ENCODE measurements at places on chromosomes 13 and 19.

GRCh38 chr19:45444318-45445041 lies 20.8 kb upstream of the ERCC1 start:
- DNase-seq: peak; percentile 90

DNA sequence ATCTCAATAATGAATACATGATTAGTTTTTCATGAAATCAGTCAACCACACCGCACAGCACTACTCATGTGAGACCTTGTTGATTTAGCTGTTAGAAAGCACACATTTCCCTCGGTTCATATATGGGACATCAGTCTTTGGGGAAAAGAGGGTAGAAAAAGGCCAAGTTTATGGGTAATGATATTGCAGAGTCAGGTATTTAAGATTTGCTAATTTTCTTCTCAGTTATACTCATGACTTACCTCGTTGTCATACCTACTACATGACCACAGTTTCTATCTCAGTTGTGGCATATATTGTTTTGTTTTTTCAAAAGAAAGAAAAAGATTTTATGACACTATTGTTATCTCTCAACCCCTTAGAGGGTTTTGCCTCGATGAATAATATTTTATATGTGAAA lies 165.6 kb downstream of the POU4F1 start:
- DNase-seq: no peak

- no peak for DNase-seq
Measured at GRCh38 chr13:38418286-38418685, 68.6 kb downstream of the UFM1 start.

DNA sequence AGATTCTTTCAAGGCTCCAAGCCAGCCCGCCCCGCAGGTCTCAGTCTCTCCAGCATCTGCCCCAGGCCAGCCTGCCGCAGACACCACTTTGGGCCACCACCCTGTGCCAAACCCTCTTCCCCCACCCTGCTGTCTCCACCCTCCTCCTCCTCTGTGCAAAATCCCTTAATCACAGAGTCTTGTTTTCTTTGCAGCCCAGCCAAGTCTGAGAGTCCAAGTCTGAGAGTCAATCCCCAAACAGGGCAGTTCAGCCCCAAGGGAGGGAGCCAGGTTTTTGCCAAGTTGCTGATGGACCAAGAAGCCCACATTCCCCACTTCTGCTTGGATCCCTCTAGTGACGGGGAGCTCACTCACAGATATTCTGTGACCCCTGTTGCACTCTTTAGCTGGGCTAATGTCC lies 3.1 kb downstream of the ADAMTS10 start:
- no peak for DNase-seq

- DNase-seq: no peak
Measured at GRCh38 chr13:36385489-36385888, 39.3 kb upstream of the SPART start.

DNA sequence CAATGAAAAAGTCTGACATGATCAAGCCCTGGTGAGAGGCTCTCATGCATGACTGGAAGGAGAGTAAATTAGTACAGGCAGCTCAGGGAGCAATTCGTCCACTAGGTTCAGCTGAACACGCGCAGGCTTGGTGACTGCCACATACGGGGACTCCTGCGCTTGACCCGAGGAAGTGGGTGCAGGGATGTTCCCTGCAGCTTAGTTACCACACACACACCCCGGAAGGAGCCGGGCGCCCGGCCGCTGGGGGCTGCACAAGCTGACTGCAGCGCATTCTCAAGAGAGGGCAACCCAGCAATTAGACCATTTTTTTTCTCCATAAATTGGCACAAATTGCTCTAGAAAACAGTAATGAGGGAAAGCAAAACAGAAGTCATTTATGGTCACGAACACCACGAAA lies 23.0 kb upstream of the MIER2 start:
- DNase-seq: peak; percentile 71

DNA sequence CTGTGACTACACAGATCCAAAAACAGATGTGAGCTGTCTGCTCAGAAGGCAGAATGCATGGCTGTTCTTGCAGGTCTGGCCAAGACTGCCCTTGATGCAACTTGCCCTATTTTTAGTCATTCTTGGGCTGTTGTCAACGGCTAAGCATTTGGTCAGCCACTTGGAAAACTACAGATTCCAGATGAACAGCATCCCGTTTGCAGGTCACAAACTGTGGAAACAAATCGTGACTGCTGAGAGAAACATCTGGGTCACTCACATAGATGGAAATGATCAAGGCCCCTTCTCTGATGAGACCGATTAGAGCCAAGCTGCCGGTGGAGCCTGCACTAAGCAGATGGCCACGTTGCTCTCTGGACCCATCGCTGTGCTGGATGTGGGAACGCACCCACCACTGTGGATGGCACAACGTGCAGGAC lies 15.4 kb upstream of the METTL21C start:
- DNase-seq: no peak

- DNase-seq: no peak
Measured at GRCh38 chr13:36356058-36356457, 9.9 kb upstream of the SPART start.
